ENCODE measurements at places on chromosomes 2 and 18.

DNA sequence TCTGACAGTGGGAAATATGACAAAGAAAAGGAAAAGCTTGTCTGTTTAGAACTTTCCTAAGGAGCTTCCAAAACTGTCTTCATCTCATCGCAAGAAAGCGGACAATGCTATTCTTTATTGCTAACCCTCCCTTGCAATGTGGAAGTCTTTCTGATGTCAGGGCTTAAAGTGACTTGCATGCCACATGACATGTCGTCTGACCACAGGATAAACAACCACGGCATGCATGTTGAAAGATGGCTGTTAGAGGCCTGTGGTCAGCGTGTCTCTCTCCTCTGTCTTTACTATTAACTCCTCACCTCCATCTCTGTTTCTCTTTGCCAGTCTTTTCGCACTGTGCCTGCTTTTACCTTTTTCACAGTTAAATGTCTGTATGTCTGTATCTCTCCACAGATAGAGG lies 389.8 kb downstream of the LNPK start:
- peak; percentile 57 for DNase-seq

- DNase-seq = no peak
These were observed 3.4 kb downstream of the B4GALT6 start for GRCh38 chr18:31680831-31681568.

GRCh38 chr2:545711-546650 lies 131.2 kb downstream of the TMEM18 start:
- DNase-seq = no peak

- no peak for DNase-seq
These were observed 6.4 kb upstream of the XDH start for GRCh38 chr2:31420936-31421335.

- no peak for DNase-seq
These were observed 107.5 kb upstream of the EML6 start for GRCh38 chr2:54615832-54616534.

- no peak for DNase-seq
These were observed 157.5 kb upstream of the ID2 start for GRCh38 chr2:8524388-8524787.

DNA sequence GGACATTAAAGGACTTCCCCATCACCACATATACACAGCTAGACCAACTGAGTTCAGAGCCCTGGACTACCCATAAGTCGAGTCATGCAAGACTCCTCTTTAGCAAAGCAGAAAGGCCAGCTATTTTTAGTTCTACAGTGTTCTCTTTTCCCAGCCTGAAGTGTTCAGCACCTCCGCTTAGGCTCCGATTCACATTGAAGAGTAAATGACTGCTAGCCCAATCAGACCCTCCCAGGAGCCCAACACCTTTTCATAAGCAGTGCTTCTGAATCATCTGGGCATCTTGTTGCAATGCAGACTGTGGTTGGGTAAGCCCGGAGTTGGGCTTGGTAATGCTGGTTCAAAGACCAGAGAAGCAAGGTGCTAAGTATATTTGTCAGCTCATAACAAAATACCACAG lies 138.6 kb upstream of the MSH6 start:
- DNase-seq = no peak

DNA sequence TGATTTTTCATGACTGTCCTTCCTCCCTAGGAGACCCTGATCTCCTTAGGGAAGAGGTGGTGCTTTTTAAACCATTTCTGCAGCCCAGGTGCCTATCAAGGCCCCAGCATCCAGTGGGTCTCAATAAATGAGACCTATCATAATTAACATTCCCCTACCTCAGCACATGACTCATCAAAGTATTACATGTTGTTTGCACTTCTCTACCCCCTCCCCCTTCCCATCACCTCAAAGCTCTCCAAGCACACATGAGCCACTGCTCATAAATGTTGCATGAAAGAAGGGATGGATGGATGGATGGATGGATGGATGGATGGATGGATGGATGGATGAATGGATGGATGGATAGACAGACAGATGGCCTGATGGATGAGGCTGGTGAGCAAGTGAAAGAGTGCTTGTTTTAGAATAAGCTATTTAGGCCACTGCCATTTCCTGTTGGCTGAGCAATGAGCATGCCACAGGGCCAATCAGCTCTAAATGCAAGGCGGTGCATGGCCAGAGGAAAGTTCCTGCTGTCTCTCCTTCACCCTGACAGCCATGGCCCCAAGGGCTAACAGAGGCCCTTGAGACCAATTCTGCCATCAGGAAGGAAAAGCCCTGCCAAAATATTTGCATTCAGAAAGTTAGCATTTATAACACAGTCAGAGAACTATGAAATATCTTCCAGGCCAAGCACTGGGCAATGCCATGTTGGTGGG lies 20.9 kb upstream of the STEAP3 start:
- DNase-seq = no peak

GRCh38 chr2:68663371-68664156 lies 20.2 kb downstream of the PROKR1 start:
- DNase-seq = no peak

DNA sequence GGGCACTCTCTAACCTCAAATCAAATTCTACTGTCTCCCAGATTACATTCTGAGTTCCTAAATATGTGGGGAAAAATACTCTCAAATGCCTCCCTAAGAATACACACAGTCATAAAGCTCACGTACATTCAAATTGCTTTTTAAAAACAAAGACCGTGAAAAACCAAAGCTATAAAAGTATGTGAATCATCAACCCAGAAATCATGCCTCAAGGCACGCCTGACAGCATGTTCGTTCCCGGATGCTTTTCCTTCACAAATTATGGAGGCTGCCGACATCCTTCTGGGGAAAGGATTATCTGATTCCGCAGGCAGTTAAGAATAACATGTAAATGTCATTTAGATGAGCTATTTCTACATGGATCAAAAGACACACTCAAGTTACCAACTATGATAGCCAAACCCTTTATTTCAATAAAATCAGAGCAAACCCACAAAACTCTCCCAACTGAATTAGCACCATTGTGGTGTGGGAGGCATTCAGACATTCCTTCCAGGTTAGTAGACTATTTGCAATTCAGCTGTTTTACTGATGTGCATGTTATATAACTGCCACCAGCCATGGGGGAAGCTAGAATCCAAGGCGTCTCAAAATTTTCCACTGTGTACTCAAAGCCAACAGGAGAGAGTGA lies 398.2 kb upstream of the TRIB2 start:
- peak; percentile 93 for DNase-seq

DNA sequence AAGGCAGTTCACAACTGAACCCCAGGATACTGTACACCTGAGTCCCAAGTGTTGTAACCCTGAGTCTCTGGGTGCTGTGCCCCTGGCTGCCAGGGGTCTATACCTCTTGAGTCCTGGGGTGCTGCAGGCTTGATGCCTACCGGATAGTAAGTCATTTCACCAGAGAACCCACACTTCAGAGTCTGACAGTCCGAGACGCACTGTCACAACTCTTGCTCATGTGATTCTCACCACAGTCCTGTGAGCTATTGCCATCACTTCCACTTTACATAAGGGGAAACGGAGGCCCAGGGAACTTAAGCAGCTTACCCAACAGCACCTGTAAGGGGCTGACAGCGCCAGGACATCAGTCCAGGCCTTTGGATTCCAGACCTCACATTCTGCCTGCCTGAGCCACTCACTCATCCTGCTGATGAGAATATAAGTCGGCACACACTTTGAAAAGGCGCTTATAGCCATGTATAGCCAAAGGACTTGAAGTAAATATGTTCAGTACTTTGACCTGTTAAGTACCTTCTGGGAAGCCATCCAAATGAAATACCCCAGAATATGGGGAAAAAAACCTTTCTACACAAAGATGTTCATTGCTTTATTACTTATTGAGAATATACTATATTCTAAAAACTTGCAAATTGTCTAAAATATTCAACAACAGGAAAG lies 180.7 kb upstream of the ID2 start:
- no peak for DNase-seq

DNA sequence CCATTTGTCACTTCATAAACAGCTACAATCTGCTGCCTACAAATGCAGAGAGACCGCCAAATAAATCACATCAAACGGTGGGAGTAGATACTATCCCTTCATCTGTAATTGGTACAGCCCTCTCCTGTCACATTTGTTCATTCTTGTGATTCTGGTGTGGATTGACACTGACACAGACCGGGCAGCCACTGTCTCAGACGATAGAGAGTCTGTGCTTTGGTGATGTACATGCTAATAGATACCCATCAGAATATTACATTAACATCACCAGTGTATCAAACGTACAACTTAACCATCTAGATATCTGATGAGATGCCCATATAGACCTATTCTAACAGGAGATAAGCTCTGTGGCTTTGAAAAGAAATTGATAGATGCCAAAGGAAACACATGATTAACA lies 419.7 kb upstream of the ZEB2 start:
- DNase-seq = no peak

- no peak for DNase-seq
These were observed 166.4 kb downstream of the GPD2 start for GRCh38 chr2:156602552-156602933.

DNA sequence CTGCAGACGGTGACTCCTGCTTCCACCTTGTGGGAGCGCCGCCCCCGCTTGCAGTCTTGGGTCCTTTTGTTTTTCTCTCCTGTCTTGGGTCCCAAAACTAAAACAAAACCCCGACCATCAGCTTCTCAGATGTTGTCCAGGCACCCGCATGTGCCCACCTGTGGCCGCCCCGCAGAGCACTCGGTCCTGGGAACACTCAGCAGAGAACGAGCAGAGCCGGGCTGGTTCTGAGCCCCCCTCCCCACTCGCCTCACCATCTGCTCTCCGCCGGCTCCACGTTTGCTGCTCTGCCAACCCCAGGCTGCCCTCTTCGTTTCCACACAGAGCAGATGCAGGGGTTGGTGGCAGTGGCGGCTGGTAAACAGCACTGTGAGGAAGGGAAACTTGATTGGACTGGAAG lies 38.5 kb downstream of the CTDP1 start:
- no peak for DNase-seq

DNA sequence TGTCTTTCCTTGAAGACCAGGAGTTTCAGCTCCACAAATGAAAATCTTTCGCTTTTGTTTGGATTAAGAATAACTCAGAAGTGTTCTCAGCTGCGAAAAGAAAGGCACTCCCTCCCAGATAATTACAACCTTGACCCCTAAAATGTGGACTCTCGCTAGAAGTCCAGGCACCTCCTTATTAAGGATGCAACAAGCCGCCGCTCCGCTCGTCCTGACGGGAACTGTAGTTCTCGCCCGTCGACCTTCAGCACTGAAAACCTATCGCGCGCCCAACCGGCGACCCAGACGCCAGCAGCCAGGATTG lies 559 bp downstream of the IMMT start:
- DNase-seq = no peak

DNA sequence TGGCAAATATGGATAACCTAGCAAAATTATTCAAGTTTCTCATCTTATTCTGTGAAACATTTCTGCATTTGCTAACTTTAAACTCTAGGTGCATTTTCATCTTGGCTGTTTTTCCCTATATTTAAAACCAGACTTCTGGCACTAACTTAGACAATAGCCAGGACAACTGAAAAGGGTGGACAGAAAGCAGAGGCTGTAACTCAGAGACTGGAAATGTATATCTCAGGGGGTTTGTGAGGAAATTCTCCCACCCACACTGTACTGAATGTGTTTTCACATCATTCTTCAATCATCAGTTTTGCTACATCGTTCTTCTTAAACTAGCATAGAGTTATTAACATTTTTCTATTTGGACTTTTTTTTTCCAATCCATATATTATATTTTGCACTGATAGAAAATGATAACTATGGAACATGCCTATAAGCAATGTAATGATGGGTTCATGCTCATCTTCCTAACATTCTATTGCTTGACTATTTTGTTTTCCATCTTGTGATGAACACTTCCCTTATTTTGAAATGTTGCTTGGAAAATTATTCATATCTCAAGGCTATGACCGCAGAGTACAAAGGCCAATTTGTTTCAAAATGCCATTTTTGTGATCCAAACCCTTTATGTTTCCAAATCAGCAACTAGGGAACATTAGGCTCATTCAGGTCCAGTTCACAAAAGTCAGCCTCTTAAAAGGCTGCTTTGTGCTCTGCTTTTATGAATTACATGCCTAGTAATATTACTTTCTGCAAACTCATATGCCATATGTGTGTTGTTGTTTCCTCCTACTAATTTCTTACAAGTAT lies 125.8 kb upstream of the CDH19 start:
- no peak for DNase-seq

GRCh38 chr2:8685697-8686358 lies 4.0 kb downstream of the ID2 start:
- no peak for DNase-seq

GRCh38 chr2:108534584-108535356 lies 500 bp downstream of the LIMS1 start:
- no peak for DNase-seq

GRCh38 chr18:39574897-39575296 lies 2009.3 kb upstream of the CELF4 start:
- no peak for DNase-seq

GRCh38 chr2:169834401-169834800 lies 7.1 kb downstream of the UBR3 start:
- no peak for DNase-seq

- peak; percentile 61 for DNase-seq
These were observed 409.5 kb upstream of the POU3F3 start for GRCh38 chr2:104444392-104444791.

DNA sequence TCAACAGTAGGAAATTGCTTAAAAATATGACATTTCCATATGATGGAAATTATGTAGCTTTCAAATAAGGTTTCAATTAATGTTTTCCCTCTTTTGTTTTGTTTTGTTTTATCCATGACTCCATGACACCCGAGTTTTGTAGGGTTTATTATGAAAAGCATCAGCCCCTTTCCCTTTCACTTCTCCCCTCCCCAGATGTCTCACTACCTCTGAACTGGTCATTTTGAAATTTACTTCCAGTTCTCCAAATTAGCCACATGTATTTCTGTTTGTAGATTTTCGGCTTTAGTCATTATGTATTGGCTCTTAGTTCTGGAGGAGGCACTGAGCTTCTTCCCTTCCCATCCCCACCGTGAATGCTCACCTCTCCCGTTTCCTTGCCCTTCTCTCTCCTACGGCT lies 18.6 kb upstream of the VPS4B start:
- no peak for DNase-seq

DNA sequence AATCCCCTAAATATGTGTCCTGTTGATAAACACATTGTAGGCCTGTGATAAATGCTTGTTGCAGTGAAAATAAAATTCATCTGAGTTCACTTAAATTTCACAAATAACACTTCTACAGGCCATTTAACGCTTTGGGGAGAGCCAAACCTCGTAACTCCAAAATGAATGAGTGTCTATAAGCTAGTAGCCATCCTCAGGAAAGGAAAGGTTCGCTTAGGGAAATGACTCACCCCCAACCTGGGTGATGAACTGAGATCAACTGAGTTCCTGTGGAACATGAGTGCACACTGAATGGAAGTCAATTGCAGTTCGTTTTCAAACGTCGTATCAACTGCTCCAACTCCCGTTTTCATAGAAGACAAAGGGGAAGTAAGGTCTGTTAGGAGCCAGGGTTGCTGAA lies 527.6 kb upstream of the ID2 start:
- DNase-seq = no peak
